ENCODE measurements at places on chromosomes 6 and 20. TPM values are rescaled to one million over a fixed set of nuclear protein-coding genes. Genes with fewer than 3 reads are reported as not detected.

Gene AIG1
- total RNA-seq: 21.4 TPM

GRCh38 chr20:51230727-51231126, 207.8 kb upstream of the KCNG1 start:
- DNase-seq: no peak

Gene SGK2
- total RNA-seq: 15.1 TPM

Gene FAM209B
- total RNA-seq: not detected

DNA sequence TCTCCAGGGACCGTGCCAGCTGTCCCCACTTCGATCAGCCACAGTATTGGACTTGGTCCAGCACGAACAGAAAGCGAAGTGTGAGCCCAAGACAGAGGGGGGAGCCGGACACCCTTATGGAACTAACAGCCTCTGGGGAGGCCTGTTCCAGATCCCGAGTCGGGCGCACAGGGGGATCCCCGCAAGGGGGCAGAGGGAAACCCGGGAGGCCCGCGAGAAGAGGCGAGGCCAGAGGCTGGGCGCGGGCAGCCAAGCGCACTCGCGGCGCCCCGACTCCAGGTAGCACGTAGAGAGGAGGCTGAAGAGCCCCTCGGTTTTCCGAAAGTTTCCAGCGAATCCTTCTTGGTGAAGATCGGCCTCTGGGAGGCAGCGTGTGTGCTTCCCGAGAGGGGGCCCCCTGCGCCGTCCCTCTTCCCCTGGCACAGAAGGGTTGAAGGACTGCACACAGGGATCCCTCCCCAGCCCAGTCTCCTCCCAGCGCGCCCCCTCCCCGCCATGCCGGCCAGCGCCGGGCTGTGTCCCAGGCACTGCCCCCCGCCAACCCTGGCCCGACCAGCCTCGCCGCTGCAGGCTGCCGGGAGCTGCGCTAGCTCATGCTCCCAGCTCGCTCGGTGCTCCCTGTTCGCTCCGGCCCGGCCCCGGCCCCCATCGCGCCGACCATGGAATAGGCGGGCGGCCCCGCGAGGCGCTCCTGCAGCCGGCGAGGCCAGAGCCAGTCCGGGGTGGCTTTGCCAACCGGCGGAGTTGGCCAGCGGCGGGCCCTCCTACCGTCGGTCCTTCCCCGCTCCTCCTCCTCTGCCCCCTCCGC, 577 bp upstream of the SLC24A3 start:
- no peak for DNase-seq

DNA sequence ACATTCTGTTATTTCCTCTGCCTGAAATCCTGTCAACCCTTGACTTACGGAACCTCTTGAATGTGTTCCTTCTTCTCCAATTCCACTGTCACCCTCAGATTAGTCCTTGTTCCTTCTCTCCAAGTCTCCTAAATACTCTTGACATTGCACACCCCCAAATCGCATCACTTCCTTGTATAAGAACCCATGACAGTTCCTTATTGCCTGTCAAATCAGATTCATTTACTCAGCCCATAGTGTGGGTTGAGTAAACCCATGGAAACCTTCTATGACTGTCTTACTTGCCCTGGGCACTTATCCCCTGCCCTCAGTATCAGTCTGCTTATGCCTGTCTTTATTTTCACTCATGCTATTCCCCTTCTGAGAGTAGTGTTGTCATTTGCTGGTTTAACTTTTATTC, 40.5 kb downstream of the ARMC2 start:
- no peak for DNase-seq

DNA sequence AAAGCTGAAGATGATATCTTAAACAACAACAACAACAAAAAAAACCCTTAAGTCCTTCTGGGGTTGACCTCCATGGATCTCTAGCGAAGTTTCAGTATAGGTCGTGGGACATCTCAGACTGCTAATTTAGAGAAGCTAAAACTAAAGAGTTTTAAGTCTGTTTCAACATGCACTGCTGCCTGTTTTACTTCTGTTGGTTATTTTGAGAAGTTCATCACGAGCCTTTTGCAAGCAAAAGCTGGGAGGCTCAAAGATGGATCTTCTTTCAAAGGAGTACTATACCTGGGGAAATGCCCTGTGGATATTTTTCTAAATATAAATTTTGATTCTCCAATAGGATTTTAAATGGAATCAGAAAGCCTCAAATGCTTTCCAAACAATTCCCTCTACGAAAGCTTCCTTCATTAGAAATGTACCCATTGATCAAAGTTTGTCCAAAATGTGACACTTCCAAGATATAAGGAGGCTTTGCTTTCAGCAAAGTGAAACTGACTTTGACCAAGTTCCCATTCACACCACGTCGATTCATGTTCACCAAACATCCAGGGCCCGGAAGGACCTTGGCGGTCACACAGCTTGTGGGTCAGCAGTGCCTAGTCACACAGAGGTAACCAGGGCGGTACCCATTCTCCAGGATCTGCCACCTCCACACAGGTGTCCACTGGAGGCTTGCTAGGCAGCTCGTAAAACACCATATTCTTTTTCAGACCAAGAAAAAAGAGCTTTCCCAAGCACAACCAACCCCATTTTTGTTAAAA, 94.7 kb upstream of the QKI start:
- no peak for DNase-seq

GRCh38 chr6:35093783-35094182, 47.4 kb downstream of the TCP11 start:
- no peak for DNase-seq

Gene BEND6
- total RNA-seq: 1.0 TPM

DNA sequence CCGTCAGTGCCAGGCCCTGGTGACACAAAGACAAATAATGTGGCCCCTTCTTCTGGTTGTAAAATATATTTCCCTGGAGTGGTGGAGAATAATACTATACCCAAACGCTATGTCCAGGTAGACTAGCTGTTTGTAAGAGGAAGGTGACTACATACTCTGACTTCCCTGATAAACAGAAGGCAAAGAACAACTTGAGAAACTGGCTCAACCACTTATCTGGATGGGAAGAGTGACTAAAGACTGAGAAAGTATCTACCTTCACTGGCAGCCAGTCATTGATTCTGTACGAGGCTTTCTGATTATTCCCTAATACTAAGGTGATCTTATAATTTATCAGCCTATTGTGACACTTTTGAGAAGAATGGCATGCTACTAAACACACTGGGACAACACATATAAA, 569.7 kb downstream of the EPHA7 start:
- no peak for DNase-seq

DNA sequence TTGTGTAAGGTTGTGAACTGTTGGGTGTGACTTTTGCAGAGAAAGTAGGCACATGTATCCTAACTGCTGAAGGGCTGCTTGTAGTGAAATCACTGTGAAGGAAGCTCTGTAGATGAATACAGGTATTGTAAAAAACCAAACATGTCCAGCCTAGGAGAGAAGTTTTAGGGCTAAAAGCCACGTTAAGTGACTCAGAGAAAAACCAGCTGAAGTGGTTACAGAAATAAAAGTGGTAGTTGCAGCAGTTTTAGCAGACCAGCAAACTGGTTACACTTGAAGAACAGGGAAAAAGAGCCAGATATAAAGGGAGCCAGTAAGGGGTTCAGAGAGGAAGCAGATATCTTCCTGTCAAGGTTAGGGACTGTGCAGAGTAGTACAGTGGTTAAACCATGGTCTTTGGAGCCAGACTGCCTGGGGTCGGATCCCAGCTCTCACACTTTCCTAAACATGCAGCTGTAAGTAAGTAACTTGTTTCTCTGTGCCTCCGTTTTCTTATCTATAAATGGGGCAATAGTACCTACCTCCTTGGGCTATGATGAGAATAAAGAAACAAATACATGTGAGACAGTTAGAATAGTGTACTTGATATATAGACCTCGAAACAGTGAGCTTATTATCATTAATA, 33.8 kb upstream of the RNF8 start:
- DNase-seq: no peak

Gene EEF1A2
- total RNA-seq: 2.1 TPM

GRCh38 chr20:53556267-53556897, 37.3 kb downstream of the ZNF217 start:
- no peak for DNase-seq

Gene C6orf58
- total RNA-seq: not detected

DNA sequence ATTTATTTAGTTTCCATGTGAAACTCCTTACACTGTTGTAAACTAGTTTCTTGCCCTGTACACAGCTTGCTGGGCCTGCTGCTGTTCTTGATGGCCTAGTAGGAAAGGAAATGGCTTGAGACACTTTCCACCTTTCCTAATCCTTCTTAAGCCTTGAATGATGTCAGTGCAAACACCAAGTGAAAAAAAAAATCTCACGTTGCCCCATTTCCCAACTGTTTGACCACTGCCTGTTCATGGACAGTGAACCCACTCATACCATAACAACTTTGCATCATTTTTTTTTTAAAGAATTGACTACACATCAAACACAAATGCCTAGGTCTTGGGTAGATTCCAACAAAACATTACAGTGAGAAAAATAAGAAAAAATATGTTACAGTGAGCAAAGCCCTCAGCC, 653.6 kb upstream of the FLRT3 start:
- no peak for DNase-seq

DNA sequence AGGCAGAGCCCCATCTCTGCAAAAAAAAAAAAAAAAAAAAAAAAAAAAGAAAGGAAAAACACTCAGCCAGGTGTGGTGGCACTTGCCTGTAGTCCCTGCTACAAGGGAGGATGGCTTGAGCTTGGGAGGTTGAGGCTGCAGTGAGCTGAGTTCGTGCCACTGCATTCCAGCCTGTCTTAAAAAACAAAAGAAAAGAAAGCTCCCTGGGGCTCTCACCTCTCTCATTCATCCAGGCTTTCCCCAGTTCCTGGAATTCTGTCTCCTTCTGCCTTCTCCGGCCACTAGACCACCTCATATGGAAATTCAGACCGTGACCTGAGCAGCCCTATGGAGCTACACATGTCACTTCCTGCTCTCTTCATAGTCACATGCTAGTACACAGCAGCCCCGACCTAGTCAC, 101.1 kb upstream of the TAB2 start:
- no peak for DNase-seq

Gene CCN6
- not detected for total RNA-seq

DNA sequence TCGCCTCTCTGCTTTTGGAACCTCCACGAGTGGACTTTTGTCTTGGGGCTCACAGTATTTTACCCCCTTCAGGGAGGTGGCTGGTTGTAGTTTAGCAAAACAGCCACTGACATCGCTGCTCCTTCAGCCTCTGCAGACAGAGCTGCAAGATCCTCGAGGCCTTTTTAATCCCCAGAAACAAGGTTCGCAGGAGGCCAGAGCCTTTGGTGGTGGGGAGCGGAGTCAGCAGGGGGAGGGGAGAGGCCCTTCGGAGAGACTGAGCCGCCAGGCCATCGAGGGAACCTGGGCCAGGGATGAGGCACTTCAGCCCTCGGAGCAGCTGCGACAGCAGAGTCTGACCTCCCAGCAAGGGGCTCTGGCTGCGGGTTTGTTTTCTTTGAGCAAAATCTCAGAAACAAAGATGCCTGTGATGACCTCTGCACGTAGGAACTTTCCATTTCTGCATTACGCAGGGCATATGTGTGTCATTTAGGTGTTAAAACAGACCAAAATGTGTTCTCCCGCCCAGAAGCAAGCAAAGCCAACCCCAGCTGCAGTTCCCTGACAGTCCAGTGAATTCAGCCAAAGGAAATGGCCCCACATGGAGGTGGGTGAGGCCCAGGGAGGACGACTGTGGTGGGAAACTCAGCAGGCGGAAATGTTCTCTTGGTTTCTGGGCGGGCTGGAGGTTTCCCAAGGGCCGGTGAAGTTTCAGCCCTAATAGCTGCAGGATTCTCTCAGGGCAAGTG, 171.2 kb upstream of the SULF2 start:
- DNase-seq: no peak

Gene GMEB2
- total RNA-seq: 9.0 TPM

Gene SLC32A1
- total RNA-seq: not detected

Gene SLC22A2
- not detected for total RNA-seq
